Smooth muscle cell of bladder (primary cell): ENCODE measurements at places on chromosomes 7 and 10. TPM values are rescaled to one million over a fixed set of nuclear protein-coding genes. Genes with fewer than 3 reads are reported as not detected.

Gene ADAP1
- 9.1 and 9.2 TPM in 2 replicates for total RNA-seq

Gene GATAD1
- 20.3 and 24.5 TPM in 2 replicates for total RNA-seq

Gene POMZP3
- 4.7 and 4.9 TPM in 2 replicates for total RNA-seq

Gene MCMBP
- 33.6 and 39.2 TPM in 2 replicates for total RNA-seq

Gene ATOH7
- total RNA-seq: 0.09 TPM in 1 of 2 replicates, not detected in the other

Gene EXOSC1
- 35.3 and 37.1 TPM in 2 replicates for total RNA-seq

Gene SLC16A12
- not detected in 2 replicates for total RNA-seq

Gene CDK13
- total RNA-seq: 42.4 and 58.1 TPM in 2 replicates

Gene AIMP2
- 36.9 and 39.8 TPM in 2 replicates for total RNA-seq

Gene ZNF33A
- 9.7 and 10.1 TPM in 2 replicates for total RNA-seq
